SJCRH30 (cell line): ENCODE measurements at places on chromosomes 1 and 21. TPM values are rescaled to one million over a fixed set of nuclear protein-coding genes. Genes with fewer than 3 reads are reported as not detected.

DNA sequence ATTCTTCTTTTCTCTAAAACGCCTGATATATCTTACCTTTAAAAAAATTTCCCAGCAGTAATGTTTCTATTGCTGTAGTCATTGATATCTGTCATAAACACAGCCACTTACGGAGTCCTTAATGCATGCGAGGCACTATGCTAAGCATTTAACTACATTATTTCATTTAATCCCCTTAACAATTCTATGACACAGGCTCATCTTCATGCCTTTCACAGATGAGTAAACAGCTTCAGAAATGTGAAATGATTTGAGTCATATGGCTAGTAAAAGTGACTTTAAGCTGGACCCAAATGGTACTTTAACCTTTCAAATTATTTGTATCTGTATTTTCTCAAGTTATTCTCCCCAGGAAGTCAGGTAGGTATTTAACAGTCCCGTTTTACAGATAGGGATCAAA, 125.1 kb upstream of the FGGY start:
- H3K4me1 ChIP-seq = peaks cover 20% of the 10 kb centered on the region
- DNase-seq = no peak
- H3K4me3 ChIP-seq = no peak overlapping the region
- no peaks in the 10 kb centered on the region for H3K36me3 ChIP-seq
- no peak overlapping the region for H3K27ac ChIP-seq

- H3K4me3 ChIP-seq = no peak overlapping the region
- no peak overlapping the region for H3K27ac ChIP-seq
- no peak for DNase-seq
- no peaks in the 10 kb centered on the region for H3K27me3 ChIP-seq
Measured at GRCh38 chr1:170853867-170854266, 81.5 kb upstream of the MROH9 start.

DNA sequence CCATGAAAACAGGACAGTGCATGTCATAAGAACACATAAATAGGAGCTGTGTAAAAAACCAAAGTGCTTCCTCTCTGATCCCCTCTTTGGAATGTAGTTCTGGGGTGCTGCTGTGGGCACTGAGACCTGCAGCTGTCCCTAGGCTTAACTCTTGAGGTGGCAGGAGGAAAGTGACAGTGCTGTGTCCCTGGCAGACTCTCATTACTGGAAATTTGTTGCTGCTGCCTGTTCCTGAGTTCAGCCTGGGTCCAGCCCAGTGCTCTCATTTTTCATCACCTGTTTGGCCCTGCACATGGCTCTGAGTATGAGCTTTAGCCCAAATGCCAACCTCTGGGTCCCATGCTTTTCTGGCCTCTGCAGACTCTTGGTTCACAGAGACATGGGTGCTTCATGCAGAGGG, 329.3 kb downstream of the DSCAM start:
- H3K4me1 ChIP-seq = no peaks in the 10 kb centered on the region
- DNase-seq = no peak
- H3K36me3 ChIP-seq = no peaks in the 10 kb centered on the region
- 0 out of 2 replicates have a peak, but pooled peaks cover 3% of the 10 kb centered on the region for H3K27me3 ChIP-seq
- H3K27ac ChIP-seq = no peak overlapping the region

DNA sequence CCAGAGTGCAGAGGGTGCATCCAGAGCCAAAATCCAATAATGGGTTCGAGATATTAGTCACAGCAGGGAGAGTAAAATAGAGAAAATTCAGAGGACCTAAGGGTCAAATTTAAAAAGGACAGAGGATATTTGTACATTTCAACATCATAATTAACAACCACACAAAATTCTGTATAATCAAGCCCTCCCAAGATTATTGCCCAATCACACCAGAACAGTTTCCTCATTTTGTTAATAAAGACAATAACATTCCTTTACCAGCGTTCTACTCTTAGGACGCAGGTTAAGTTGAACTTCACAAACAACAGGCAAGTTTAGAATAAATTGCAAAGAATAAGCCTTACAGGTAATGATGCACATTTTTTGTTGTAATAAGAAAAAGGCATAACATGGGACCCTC, 462.8 kb downstream of the PTPRC start:
- no peaks in the 10 kb centered on the region for H3K27me3 ChIP-seq
- H3K4me3 ChIP-seq = no peak overlapping the region
- H3K36me3 ChIP-seq = no peaks in the 10 kb centered on the region
- no peak overlapping the region for H3K27ac ChIP-seq

The THEM5 gene
- 0.25 and 0.75 TPM in 2 replicates for total RNA-seq

DNA sequence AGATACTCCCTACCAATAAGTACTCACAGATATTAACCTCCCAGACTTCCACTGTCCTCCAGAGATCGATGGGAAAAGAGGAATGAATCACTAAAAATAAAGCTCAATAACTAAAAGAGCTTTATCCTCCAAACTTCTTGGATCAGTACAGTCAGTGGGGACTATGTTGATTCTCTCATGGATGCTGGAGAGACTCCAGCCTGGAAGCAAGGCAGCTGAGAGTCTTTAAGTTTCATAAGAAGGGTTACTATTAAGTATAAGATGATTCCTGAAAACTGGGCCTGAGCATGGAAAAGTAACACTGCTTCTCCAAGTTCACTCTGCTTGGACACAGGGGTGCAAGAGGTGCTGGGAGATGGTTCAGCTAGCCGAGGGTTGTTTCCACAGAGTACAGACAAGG, 6.2 kb upstream of the DDR2 start:
- no peak overlapping the region for H3K4me3 ChIP-seq
- no peaks in the 10 kb centered on the region for H3K36me3 ChIP-seq
- H3K4me1 ChIP-seq = peaks cover 13% of the 10 kb centered on the region
- H3K27ac ChIP-seq = no peak overlapping the region
- H3K27me3 ChIP-seq = no peaks in the 10 kb centered on the region

DNA sequence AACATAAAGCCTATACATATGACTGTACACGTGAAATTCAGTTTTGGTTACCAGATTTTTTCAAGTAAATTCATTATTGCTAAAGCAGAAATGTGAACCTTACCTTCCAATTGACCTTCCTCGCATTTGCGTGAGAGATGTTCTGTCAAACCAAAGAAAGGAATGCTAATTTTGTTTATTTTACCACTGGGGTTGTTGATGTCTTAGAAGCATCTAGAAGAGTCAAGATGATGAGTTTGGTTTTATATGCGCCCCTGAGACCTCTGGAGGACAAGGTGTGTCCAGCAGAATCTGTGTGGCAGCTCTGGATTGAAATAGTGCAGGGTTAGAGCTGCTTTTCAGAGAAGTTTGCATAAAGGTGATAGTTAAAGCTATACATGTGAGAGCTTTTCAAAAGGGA, 48.4 kb downstream of the ZBTB40 start:
- no peak overlapping the region; the same call in 1 of the 2 replicates for H3K27ac ChIP-seq
- H3K4me3 ChIP-seq = no peak overlapping the region
- peaks cover 36% of the 10 kb centered on the region for H3K4me1 ChIP-seq
- no peaks in the 10 kb centered on the region for H3K36me3 ChIP-seq
- DNase-seq = no peak
- no peaks in the 10 kb centered on the region for H3K27me3 ChIP-seq

DNA sequence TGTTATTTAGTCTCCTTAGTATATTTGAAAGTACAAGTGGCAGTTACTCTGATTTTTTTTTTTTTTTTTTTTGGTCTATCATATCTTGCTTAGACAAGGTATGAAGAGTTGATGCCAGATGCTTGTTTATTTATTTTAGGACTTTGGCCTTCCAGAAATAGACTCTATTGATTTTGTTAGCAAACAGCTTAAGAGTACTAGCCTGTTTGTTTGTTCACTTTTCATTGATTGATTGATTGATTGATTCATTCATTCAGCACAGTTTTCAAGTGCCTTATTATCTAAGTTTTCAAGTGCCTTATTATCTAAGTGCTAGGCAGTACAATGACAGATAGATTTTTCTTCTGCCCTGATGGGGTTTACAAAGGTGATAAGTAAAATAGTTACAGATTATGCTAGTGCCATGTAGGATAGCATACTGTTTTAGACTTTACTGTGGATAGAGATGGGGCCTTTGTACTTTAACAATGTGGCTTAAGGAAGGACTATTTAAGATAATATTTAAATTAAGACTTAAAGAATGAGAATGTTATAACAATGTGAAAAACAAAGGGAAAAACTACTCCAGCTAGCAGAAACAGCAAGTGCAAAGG, 50.5 kb downstream of the MTF2 start:
- peaks cover 65% of the 10 kb centered on the region for H3K36me3 ChIP-seq
- no peaks in the 10 kb centered on the region for H3K4me1 ChIP-seq
- no peak for DNase-seq
- H3K27me3 ChIP-seq = no peaks in the 10 kb centered on the region
- H3K4me3 ChIP-seq = no peak overlapping the region
- no peak overlapping the region for H3K27ac ChIP-seq

- H3K27ac ChIP-seq = no peak overlapping the region
- no peak for DNase-seq
- H3K4me3 ChIP-seq = peak overlapping the region; percentile 63
Measured at GRCh38 chr1:184036517-184036949, 995 bp downstream of the COLGALT2 start.

DNA sequence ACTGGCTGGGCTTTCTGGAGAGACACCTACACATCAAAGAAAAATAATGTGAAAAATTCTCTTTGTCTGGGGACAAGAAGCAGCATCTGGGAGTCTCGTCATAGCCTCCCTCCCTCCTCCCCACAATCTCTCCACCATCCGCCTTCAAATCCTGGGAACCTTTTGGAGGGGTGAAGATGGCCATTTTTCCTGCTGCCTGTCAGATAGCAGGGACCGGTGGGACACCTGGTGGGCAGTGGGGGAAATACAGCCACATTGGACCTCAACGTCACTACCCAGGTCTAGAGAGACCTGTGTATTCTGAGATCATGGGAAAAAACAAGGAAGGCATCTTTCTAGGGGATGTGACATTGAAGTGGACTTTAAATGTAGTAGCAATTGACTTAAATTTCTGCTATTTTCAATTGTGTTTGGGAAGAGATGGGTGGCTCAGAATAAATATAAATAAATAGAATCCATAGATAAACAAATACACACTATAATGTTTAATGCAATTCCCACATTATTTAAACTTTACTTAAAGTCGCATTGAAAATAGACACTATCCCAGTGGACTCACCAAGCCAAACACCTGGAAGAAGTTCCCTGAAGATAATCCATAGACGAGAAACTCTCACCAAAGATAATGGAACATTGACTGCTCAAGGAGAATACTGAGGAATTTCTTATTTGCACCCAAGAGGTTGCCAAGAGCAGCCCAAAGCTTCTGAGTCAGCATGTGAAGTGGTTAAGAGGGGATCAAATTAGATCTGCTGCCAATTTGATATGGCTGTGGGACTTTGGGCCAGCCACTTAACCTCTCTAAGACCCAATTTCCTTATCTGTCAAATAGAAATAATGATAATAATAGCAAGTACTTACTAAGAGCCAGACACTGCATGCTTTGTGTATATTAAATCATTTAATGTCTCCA, 147.6 kb upstream of the CAMK1G start:
- peak; percentile 98 for DNase-seq
- H3K4me1 ChIP-seq = peaks cover 29% of the 10 kb centered on the region
- no peaks in the 10 kb centered on the region for H3K27me3 ChIP-seq
- no peaks in the 10 kb centered on the region for H3K36me3 ChIP-seq
- H3K4me3 ChIP-seq = no peak overlapping the region

GRCh38 chr1:92874987-92875386, 43.1 kb downstream of the RPL5 start:
- no peaks in the 10 kb centered on the region for H3K36me3 ChIP-seq
- no peak for DNase-seq
- H3K27ac ChIP-seq = no peak overlapping the region
- no peaks in the 10 kb centered on the region for H3K27me3 ChIP-seq
- no peak overlapping the region for H3K4me3 ChIP-seq

The TNFSF18 gene
- not detected in 2 replicates for total RNA-seq
